Amniotic epithelial cell (primary cell): ENCODE measurements at places on chromosomes 1 and 21.

- no peak for DNase-seq
Measured at GRCh38 chr1:3033790-3034090, 12.5 kb downstream of the ACTRT2 start.

DNA sequence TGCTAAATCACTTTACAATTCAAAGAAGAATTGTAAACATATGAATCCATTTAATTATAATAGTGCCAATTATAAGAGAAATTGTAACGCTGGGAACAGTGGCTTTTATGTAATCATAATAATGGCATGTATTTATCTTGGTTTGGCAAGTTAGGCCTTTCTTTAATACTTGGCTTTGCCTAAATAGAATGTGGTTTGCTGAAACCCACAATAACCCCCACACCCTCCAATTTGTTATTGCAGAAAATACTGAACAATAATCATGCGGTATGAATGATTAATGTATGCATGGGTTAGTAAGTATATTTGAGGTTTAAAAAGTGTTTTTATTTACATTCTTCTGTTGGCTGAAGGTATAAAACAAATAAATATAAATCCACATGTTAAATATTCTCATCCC lies 138.2 kb downstream of the NFIA start:
- no peak for DNase-seq

DNA sequence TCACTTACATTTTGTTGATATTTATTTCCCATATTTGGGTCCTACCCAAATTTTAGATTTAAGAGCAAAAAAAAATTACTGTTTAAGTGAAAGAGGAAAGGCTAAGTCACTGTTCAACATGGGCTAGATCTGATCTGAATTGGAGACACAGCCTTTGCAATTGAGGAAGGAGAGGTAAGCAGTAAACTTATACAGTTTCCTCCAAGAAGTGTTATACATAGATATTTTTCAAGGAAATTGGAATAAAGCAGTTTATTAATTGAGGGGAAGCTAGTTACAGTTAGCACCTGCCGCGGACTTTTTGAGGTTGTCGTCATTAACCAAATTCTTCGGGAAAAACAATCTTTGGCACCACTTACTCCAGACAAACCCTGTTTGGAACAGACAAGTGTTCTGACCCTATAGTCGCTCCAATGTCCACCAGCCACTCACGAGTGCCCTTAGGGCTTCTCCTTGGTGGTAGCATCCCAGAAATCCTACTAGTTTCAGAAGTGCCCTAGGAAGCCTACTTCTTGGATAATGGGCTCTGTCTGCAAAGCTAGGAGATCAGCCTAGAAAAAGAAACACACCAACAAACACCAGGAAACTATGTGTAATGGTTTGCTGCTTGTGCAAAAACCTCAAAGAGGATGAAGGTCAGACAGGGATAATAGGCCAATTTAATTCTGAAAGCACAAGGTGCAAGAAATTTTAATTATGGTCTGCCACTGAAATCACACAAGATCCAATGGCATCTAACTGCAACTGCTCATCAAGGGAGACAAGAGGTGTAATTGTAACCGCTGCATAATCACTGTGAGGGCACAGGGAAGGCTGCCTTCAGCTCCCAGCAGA lies 2.5 kb downstream of the WLS start:
- DNase-seq: no peak

DNA sequence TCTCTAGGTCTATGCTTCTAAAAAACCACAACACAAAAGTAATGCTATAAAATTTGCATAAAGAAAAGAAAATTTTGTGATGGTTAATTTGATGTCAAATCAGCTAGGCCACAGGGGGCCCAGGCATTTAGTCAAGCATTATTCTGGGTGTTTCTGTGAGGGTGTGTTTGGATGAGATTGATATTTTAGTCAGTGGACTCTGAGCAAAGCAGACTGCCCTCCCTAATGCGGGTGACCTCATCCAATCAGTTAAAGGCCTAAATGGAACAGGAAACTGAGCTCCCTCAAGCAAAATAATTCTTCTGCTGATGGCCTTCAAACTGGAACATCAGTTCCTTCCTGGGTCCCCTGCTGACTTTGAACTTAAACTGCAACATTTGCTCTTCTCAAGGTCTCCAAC lies 358.0 kb downstream of the DSCAM start:
- no peak for DNase-seq

GRCh38 chr1:23453455-23454000 lies 29.0 kb upstream of the TCEA3 start:
- DNase-seq: no peak

DNA sequence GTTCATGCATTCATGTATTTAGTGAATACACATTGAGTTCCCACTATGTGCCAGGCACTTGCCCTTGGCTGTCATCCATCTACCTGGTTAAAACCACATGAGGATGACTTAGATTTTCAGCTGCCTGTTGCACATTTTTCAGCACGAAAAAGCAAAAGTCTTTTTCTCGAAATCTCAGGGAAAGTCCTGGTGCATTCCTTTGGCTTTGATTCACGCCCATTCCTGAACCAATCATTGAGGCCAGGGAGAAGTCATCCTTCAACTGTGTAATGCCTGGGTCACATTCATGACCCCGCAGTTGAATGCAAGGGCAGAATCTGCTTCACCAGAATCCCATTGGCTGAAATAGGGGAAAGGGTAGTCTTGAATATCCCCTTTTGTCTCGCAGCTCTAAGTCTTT lies 84.4 kb downstream of the RNF220 start:
- peak; percentile 90 for DNase-seq

DNA sequence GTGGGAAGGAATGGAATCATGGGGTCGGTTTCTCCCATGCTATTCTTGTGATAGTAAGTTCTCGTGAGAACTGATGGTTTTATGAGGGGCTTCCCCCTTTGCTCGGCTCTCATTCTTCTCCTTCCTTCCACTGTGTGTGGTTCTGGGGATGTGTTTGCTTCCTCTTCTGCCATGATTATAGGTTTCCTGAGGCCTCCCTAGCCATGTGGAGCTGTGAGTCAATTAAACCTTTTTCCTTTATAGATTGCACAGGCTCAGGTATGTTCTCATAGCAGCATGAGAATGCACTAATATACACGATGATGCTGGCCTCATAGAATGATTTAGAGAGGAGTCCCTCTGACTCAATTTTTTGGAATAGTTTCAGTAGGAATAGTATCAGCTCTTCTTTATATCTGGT lies 195.4 kb upstream of the IVNS1ABP start:
- no peak for DNase-seq

- peak; percentile 36 for DNase-seq
Measured at GRCh38 chr1:212860713-212861581, 2.9 kb downstream of the FLVCR1 start.

DNA sequence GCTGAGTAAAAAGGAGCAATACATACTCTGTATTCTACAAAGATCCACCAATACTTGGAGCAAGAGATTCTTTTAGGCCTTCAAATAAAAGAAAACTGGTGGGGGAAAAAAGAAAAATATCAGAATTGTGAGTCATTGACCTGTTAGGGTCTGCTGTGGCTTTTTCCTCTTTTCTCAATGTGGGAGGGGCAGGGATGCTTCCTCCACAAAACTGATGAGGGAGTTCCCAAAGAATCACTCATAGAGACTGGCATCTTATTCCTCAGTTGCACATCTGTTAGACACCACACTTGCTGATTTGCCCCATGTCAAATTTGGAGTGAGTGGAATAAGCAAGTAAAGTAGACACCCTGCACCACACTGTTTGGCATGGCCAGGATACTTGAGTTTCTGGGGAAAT lies 16.6 kb downstream of the C1orf141 start:
- DNase-seq: no peak

DNA sequence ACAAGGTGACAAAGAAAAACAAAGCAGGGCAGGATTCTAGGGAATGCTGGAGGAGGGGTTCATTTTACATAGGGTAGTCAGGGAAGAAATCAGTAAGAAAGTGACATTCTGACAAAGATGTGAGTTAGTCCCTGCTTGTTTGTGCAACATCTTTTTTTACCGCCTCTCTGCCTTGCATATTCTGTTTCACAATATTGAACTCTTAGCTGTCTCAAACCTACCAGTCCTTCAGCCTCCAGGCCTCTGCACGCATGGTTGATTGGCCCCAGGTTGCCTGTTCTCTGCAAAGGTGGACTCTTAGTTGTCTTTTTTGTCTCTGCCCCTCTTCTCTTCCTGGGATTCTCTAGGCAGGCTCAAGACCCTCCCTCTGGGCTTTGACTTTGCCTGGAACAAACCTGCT lies 152.2 kb upstream of the RUNX1 start:
- DNase-seq: no peak

- no peak for DNase-seq
Measured at GRCh38 chr1:160419150-160419837, 18.9 kb downstream of the VANGL2 start.

DNA sequence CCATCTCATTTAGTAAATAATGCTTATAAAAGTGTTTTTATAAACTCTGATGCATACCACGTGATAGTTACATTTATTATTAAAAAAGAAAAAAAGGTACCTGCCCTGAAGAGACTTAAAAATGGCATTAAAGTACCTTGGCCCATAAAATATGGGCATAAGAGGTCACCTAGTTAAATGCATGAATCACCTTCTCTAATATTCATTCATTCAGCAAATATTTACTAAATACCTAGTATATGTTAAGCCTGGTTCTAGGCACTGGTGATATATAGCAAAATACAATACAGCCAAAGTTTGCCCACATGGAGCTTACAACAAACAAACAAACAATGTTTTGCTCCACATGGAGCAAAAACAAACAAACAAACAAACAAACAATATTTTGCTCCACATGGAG lies 87.0 kb downstream of the SCMH1 start:
- DNase-seq: no peak

- no peak for DNase-seq
Measured at GRCh38 chr1:229223498-229223897, 47.4 kb upstream of the RAB4A start.

- no peak for DNase-seq
Measured at GRCh38 chr21:32538147-32538792, 47.1 kb downstream of the TCP10L start.

- DNase-seq: peak; percentile 66
Measured at GRCh38 chr1:24289937-24290595, 29.1 kb upstream of the GRHL3 start.
